ENCODE measurements at places on chromosomes 2 and 18.

GRCh38 chr2:141482697-141483096 is 648.1 kb downstream of the LRP1B start:
- no peak for DNase-seq

DNA sequence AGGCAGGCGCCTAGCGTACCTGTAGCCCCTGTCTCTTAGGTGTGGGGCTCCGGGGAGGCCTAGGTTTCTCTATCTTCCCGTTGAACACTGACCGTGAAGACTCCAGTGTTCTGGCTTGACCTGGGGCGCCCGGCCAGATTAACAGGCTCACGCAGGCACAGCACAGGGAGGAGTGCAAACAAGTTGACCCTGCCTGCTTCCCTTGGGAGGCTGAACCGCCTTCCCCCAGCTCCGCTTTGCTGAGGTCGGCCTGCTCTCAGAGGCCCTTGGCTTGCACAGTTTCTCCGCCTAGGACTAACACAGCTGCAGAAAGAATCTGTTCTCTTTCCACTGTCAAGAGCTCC is 567 bp downstream of the PCYOX1 start:
- no peak for DNase-seq

GRCh38 chr2:191228861-191229260 is 16.3 kb upstream of the MYO1B start:
- DNase-seq = peak; percentile 78

GRCh38 chr18:905948-906415 is 1.3 kb downstream of the ADCYAP1 start:
- no peak for DNase-seq

GRCh38 chr2:25349397-25349796 is 7.7 kb upstream of the DNMT3A start:
- no peak for DNase-seq

- DNase-seq = no peak
Measured at GRCh38 chr18:62883937-62884735, 168.8 kb downstream of the PHLPP1 start.

- DNase-seq = peak; percentile 86
Measured at GRCh38 chr2:219073413-219074129, 12.8 kb upstream of the IHH start.

GRCh38 chr2:121304941-121305340 is 19.9 kb upstream of the TFCP2L1 start:
- no peak for DNase-seq

GRCh38 chr2:67858886-67859285 is 203.9 kb downstream of the C1D start:
- no peak for DNase-seq
